ENCODE measurements at places on chromosomes 11 and 22.
A peak's percentile ranks its signal among the peaks of the same experiment; 100 is the strongest.

DNA sequence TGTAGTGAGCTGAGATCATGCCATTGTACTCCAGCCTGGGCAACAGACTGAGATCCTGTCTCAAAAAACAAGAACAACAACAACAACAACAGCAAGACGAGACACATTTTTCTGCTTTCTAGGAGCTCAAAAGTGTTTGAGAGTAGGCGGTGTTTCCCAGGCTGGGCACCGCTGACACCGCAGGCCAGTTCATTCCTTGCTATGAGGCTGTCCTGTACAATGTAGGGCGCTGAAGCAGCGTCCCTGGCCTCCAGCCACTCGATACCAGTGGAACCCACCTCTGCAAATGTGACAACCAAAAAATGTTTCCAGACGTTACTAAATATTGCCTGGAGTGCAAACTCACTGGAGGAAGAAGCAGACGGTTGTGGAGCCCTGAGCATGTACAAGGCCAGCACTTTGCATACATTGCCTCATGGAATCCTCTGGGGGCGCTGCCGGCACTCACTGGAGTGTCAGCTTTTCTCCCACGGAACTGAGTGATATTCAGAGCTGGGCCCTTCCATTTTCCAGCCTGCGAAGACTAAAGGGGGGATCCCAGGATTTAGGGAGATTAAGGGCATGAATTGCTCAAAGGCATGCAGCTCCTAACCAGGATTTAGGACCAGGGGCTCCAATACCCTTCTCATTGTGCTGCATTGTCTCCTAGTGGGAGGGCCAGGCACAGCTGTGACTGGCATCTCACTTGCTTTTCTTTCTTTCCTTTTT lies 5.8 kb upstream of the MIEF1 start:
- H3K4me3 ChIP-seq = no peak overlapping the region
- peaks cover 2% of the 10 kb centered on the region for H3K36me3 ChIP-seq
- peaks cover 39% of the 10 kb centered on the region for H3K4me1 ChIP-seq
- no peaks in the 10 kb centered on the region for H3K27me3 ChIP-seq

GRCh38 chr11:47981667-47982404 lies 1.5 kb downstream of the PTPRJ start:
- H3K36me3 ChIP-seq = peaks cover 27% of the 10 kb centered on the region
- no peak for DNase-seq
- H3K4me3 ChIP-seq = peak overlapping the region; percentile 77
- no peaks in the 10 kb centered on the region for H3K27me3 ChIP-seq

GRCh38 chr11:118437208-118438125 lies 1.2 kb downstream of the KMT2A start:
- H3K4me3 ChIP-seq = peak overlapping the region; percentile 88
- H3K27ac ChIP-seq = peak overlapping the region; percentile 72
- H3K27me3 ChIP-seq = no peaks in the 10 kb centered on the region
- H3K4me1 ChIP-seq = peaks cover 21% of the 10 kb centered on the region

DNA sequence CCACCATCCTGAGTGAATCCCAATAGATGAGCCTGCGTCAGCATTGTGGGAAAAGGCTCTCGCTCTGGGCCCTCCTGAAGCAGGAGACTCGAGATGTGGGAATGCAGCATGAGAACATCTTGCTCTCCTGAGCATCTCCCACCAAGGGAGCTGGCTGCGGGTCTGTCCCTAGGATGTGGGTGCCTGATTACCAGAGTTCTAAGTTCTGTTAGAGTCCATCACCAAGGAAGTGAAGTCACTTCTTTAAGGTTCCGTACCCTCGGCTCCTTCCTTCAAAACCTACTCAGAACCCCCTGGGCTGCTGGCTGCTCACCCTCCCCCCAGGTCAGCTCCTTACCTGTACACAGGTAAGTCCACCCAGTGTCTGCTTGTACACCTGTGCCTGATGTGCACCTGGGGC lies 100.5 kb upstream of the IGLL5 start:
- H3K36me3 ChIP-seq = no peaks in the 10 kb centered on the region
- no peak for DNase-seq
- no peak overlapping the region for H3K4me3 ChIP-seq
- no peaks in the 10 kb centered on the region for H3K4me1 ChIP-seq

DNA sequence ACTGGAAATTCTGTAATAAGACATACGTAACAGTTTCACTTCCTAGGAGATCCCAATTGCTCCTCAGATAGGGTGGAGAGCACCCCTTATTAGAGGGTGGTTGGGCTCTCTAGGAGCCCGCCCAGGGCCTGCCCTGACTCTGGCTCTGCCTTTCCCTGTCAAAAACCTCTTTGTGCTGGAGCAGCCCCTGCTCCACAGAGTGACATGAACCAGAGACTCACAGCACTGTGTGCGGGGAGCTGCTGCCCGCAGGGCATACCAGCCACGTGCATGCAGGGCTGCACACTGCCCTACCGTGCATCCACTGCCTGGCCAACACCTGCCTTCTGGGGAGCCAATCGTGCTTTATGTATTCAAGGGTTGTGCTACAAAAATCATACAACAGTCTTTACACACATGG lies 24.3 kb downstream of the KCNQ1OT1 start:
- H3K27ac ChIP-seq = no peak overlapping the region
- no peaks in the 10 kb centered on the region for H3K4me1 ChIP-seq
- H3K4me3 ChIP-seq = no peak overlapping the region
- H3K36me3 ChIP-seq = no peaks in the 10 kb centered on the region
- no peaks in the 10 kb centered on the region for H3K27me3 ChIP-seq

DNA sequence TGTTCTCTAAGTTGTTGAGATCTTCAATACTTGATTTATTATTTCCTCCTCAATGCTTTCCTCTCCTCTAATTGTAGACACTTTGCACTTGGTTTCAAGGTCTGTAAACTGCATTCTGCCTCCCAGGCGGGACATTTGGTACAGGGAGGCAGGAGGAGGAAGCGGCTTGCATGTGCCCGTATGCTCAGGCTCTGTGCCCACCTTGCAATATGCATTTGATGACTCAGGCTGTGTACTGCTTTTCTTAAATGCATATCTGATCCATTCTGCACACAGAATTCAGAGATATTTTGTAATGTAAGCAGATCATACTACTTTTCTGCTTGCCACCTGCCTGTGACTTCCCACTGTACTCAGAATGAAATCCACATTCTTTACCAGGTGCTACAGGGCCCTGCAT lies 55.0 kb downstream of the FZD4 start:
- H3K36me3 ChIP-seq = no peaks in the 10 kb centered on the region
- no peak overlapping the region for H3K4me3 ChIP-seq
- DNase-seq = no peak
- no peak overlapping the region for H3K27ac ChIP-seq
- H3K27me3 ChIP-seq = no peaks in the 10 kb centered on the region
- no peaks in the 10 kb centered on the region for H3K4me1 ChIP-seq

- no peak for DNase-seq
- H3K36me3 ChIP-seq = peaks cover 16% of the 10 kb centered on the region
- no peak overlapping the region for H3K27ac ChIP-seq
- no peak overlapping the region for H3K4me3 ChIP-seq
- peaks cover 18% of the 10 kb centered on the region for H3K4me1 ChIP-seq
These were observed 66.7 kb downstream of the MYEOV start for GRCh38 chr11:69360606-69361005.

All from Calu3 (cell line).